ENCODE measurements at places on chromosomes 16 and 17.

GRCh38 chr17:44118427-44119050 is 4.9 kb downstream of the HDAC5 start:
- no peaks in the 10 kb centered on the region for H3K27me3 ChIP-seq
- no peak overlapping the region for H3K4me3 ChIP-seq
- no peak overlapping the region for H3K27ac ChIP-seq
- DNase-seq = no peak
- H3K4me1 ChIP-seq = peaks cover 34% of the 10 kb centered on the region

DNA sequence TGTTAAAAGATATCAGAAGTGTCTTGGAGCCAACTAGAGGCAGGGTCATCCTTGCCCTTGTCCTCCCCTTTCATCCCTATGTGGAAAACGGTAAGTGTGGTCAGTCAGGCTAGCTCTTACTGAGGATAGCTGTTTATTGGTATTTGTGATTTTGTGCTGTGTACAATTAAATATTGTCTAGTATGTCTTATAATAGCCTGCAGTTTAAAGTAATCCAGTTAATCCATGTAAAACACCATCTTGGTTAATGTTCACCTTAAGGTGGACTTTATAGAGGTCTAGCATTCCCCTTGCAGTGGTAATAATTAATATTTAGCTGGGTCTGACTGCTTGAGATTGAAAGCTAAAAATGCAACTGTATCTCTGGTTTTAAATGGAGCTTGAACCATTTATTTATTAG is 25.6 kb downstream of the METTL9 start:
- no peak for DNase-seq
- H3K27me3 ChIP-seq = no peaks in the 10 kb centered on the region
- no peak overlapping the region for H3K27ac ChIP-seq
- no peak overlapping the region for H3K4me3 ChIP-seq
- H3K36me3 ChIP-seq = peaks cover 21% of the 10 kb centered on the region

- H3K27ac ChIP-seq = no peak overlapping the region
- peaks cover 4% of the 10 kb centered on the region for H3K36me3 ChIP-seq
- H3K4me3 ChIP-seq = peak overlapping the region; percentile 70
- DNase-seq = peak; percentile 69
- peaks cover 43% of the 10 kb centered on the region for H3K4me1 ChIP-seq
Measured at GRCh38 chr17:74212209-74212912, 1.0 kb upstream of the TTYH2 start.

DNA sequence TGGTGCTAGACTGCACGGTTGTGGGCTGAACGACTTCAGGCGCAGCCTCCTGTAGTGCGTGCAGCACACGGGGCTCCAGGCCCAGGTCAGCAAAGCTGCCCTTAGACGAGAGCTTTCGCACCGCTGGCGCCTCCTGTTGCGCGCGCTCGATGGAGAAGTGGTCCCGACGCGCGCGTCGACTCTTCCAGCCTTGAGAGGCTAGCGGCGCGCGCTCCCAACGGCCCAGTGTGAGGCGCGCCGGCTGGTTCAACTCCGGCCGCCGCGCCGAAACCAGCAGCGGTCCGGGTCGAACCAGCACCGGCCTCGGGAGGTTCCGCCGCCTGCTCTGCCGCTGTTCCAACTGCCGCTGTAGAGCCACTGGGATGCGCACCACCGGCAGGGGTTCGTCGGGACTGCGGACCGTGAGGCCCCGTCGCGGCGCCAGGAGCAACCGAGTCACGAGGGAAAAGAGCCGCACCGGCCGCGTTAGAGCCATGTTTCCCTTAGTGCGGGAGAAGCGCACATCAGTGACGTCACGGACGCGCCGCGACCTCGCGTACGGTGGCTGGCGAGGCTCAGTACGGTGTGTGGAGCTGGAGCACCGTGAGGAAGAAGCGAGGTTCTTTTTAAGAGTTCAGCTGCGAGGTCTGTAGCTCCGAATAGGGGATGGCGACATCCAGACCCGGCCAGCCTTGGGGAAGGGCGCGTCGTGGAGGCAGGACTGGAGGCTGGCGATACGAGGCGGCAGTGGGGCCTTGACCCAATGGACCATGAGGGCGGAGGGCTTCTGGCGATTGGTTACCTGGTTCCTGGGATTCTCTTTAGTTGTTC is at the start of the genes DDX28 and DUS2:
Gene DDX28, minus strand, starts transcription at position 505 of the 810 bp plus-strand sequence. Its CDS starts 30 bp downstream, at position 475.
Gene DUS2, plus strand, starts transcription at position 557 of the 810 bp plus-strand sequence. CDS start 14,740 bp downstream, outside the sequence.
- H3K36me3 ChIP-seq = peaks cover 1% of the 10 kb centered on the region
- peak; percentile 97 for DNase-seq
- H3K27me3 ChIP-seq = no peaks in the 10 kb centered on the region

GRCh38 chr16:67800338-67800926 is 5.9 kb downstream of the RANBP10 start:
- peaks cover 31% of the 10 kb centered on the region for H3K36me3 ChIP-seq
- no peaks in the 10 kb centered on the region for H3K27me3 ChIP-seq

- H3K27ac ChIP-seq = no peak overlapping the region
- DNase-seq = no peak
- no peaks in the 10 kb centered on the region for H3K36me3 ChIP-seq
- no peaks in the 10 kb centered on the region for H3K4me1 ChIP-seq
- H3K4me3 ChIP-seq = no peak overlapping the region
- peaks cover 32% of the 10 kb centered on the region for H3K27me3 ChIP-seq
Measured at GRCh38 chr17:52160136-52160567, 1.6 kb upstream of the CA10 start.

- H3K4me1 ChIP-seq = peaks cover 5% of the 10 kb centered on the region
- DNase-seq = no peak
- no peak overlapping the region for H3K27ac ChIP-seq
- H3K4me3 ChIP-seq = no peak overlapping the region
- H3K36me3 ChIP-seq = no peaks in the 10 kb centered on the region
Measured at GRCh38 chr17:79071161-79071740, 3.4 kb upstream of the ENGASE start.

GRCh38 chr17:73057196-73057595 is 35.3 kb downstream of the SLC39A11 start:
- no peak overlapping the region for H3K4me3 ChIP-seq
- DNase-seq = no peak
- no peaks in the 10 kb centered on the region for H3K36me3 ChIP-seq
- H3K4me1 ChIP-seq = no peaks in the 10 kb centered on the region

DNA sequence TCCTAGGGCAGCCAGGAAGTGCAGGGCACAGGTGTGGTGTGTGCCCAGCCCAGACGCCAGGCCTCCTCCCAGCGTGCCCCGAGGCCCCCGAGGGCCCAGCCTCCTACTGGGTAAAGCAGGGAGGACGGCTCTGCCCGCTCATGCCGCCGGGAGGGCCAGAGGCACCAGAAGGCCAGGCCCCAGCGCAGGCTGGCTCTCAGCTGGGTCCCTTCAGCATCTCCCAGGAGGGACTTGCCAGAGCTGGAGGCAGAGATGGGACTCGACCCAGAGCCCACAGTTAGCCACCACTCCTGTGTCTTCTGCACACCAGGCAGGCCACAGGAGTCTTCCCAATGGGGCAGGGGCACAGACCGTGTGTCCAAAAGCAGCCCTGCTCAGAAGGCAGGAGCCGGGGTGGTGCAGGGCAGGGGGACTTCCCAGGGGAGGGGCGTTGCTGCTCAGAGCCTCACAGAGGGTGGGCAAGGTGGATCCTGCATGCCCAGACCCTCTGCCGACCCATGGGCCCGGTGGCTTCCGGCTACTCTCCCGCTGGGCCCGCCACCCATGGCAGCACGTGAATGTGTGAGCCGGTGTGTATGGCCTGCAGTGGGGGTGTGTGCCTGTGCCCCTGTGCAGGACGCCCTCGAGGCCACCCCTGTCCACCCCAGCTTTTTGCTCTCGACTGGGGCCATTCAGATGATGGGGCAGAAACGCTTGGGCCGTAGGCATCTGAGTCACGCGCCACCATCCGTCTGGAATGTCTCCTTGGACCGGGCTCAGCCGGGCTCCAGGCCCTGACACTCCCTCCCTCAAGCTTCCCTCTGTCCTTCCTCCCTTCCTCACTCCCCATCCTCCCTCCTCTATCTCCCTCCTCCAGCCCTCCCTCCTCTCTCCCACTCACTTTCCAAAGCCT is 5.7 kb upstream of the ZNF469 start:
- no peak for DNase-seq
- no peaks in the 10 kb centered on the region for H3K36me3 ChIP-seq
- no peaks in the 10 kb centered on the region for H3K4me1 ChIP-seq
- H3K27me3 ChIP-seq = peaks cover 5% of the 10 kb centered on the region
- no peak overlapping the region for H3K4me3 ChIP-seq

GRCh38 chr17:32772453-32773025 is 104.4 kb downstream of the MYO1D start:
- H3K4me3 ChIP-seq = no peak overlapping the region
- H3K4me1 ChIP-seq = no peaks in the 10 kb centered on the region

GRCh38 chr17:56913353-56913866 is 439 bp downstream of the TRIM25 start:
- H3K4me1 ChIP-seq = peaks cover 39% of the 10 kb centered on the region
- H3K4me3 ChIP-seq = peak overlapping the region; percentile 94
- no peaks in the 10 kb centered on the region for H3K27me3 ChIP-seq
- H3K27ac ChIP-seq = peak overlapping the region; percentile 92

DNA sequence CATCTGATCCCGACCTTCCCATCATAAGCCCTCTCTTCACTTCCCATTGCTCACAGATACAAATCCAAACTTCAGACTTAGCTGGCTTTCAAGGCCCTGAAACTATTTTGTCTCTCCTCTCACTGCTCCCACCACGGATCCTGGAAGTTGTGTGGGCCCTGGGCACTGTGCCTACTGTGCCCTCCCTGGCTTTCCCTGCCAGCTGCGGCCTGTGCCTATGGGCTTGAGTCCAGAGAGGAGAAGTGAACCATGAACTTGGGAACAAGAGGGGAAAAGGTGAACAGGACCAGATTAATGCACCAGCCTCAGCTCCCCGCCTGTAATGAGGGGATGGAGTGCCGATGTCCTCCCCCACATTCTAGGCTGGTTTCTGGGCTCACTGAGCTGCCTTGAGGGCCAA is 18.9 kb upstream of the KCNJ12 start:
- H3K27ac ChIP-seq = no peak overlapping the region
- no peaks in the 10 kb centered on the region for H3K27me3 ChIP-seq
- H3K4me1 ChIP-seq = peaks cover 10% of the 10 kb centered on the region

- DNase-seq = no peak
- H3K36me3 ChIP-seq = no peaks in the 10 kb centered on the region
- peaks cover 24% of the 10 kb centered on the region for H3K4me1 ChIP-seq
- no peak overlapping the region for H3K27ac ChIP-seq
- no peak overlapping the region for H3K4me3 ChIP-seq
Measured at GRCh38 chr17:2156666-2157065, 101.8 kb downstream of the HIC1 start.

- no peak overlapping the region for H3K4me3 ChIP-seq
- no peak for DNase-seq
- peaks cover 3% of the 10 kb centered on the region for H3K36me3 ChIP-seq
- no peak overlapping the region for H3K27ac ChIP-seq
Measured at GRCh38 chr17:31269578-31269983, 27.5 kb downstream of the OMG start.

Data from common myeloid progenitor, CD34-positive (primary cell).